CD4-positive, alpha-beta T cell treated with Interferon gamma for 1 hour (primary cell): ENCODE measurements at places on chromosomes 4 and X.
A peak's percentile ranks its signal among the peaks of the same experiment; 100 is the strongest.

GRCh38 chr4:184100297-184100885 lies 117.3 kb downstream of the ENPP6 start:
- no peak for DNase-seq

DNA sequence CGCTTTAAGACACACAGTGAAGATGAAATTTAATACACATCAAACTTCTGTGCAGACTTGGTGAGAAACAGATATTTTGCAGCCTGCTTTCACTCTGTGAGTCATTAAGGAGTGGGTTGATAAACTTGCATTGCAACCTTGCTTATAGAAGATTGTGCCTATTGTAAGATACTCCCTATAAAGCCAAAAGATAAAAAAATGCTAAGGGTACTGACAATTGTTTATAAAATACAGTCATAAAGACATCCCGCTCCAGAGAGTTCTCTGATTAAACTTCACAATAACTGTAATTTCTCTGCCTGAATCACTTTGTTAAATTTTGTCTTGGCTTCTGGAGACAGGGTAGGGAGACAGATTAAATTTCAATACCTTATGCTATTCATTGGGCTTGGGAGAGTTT lies 49.1 kb downstream of the GALNT7 start:
- no peak for DNase-seq

GRCh38 chr4:158766434-158767044 lies 2.3 kb upstream of the FNIP2 start:
- no peak for DNase-seq

DNA sequence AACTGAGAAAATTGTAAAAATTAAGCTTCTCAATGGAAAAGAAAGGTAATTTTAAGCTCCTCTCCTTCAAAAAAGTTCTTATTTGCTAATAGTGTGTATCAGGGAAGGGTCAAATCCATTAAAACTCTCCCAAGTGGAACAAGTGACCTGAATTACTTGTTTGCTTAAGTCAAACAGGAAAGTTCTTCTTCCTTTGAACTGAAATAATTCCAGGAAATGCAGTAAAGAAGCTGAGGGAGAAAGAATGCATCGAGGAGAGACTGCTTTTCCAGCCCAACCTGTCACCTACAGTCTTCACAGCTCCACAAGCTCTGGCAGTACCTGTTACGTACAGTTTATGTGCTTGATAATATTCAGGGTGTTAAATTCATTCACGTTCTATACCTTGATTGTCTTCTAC lies 131.1 kb downstream of the KLHL8 start:
- no peak for DNase-seq

- no peak for DNase-seq
Observed at GRCh38 chr4:8072235-8072968, 86.2 kb downstream of the ABLIM2 start.

DNA sequence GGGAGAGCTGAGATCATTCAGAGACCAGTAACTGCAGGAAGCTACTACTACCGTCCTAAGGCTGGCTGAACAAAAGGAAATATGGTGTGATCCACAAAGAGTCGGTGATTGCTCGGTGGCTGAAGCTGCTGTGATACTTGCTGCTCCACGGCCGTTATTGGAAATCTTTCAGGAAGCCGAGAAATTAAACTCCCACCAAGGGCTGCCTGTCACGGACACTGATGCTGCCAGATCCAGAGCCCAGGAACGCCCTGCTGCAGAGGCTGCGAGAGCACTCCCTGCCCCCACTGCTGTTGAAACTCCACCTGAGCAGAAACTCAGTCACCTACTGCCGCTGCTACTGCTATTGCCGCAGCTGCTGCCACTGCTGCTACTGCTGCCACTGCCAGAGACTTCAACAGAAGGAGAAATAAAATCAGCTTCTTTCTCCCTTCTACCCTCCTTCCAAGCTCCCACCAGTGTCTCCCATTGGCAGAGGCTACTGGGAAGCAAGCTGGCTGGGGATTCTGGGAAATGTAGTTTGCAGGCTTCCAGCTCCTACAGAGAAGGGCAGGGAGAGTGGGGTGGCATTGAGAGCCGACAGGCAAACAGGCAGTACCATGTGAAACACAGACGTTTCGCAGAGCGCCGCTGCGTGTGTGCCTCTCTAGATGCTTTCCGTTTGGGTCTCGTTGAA lies 126.0 kb upstream of the ENPP6 start:
- peak; percentile 49 for DNase-seq

DNA sequence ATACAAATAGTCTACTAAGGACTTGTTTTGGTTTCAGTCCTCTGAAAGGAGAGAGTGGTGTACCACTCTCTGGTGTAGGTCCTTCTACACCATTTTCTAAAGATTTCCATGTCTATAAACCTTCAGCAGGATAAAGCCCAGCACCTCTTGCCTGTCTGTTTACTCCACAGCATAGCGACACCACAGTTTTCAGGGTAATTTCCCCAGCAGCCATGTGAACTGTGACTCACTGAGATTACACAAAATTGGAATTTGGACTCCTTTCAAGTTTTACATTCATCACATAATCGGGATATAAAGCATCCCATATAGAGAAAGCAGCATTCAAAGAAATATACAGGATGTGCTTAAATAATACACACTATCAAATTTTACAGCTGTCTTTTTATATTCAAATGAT lies 229.6 kb downstream of the PRDM5 start:
- no peak for DNase-seq

DNA sequence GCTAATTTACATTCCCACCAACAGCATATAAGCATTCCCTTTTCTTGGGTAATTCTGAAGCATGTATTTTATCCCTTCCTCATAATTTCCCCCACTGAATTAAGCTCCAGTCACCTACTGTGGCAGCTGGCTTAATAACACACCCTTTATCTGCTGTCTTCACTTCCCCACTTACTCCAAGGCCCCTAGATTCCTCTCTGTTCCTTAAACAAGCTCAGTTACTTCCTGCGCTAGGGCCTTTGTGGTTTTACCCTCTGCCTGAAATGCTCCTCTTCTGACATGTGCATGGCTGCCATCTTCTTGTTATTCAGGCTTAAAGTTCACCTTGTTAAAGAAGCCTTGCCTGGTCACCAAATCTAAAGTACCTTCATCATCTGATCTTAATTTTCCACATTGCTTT lies 47.2 kb upstream of the RPS6KA3 start:
- no peak for DNase-seq

GRCh38 chr4:2879026-2879425 lies 35.4 kb downstream of the ADD1 start:
- no peak for DNase-seq

DNA sequence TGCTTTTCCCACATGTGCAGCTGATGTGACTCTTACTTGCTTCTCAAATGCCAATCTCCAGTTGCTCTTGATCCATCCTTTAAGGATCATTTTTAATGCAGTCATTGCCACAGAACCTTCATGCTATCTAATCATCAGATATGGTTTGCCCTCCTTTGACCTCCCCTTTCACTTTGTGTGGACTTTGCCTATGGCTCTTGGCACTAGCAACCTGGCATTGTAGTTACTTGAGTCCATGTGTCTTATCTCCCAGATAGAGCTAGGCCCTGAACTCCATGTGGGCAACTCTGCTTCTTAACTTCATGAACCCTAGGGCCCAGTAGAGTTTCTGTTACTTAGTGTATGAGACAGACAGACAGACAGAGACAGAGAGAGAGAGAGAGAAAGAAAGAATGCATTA lies 41.6 kb downstream of the MTM1 start:
- no peak for DNase-seq

DNA sequence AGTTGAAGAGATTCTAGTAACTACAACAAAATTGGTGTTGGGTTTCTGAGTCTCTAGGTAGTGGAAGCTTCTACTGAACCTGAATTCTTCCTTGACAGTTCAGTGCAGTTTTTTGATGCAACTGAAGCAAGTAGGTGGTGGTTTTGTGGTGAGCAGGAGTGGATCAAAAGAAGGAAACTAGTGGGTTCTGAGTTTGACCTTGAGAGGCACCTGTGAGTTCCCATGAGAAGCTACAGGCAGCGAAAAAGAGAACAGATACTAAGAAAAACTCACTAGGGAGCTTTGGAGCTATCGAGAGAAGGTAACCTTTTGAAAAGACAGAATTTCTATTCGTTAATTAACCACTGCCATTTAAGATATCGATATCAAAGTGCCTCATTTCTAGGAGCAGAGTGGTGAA lies 145.2 kb downstream of the PDHA2 start:
- no peak for DNase-seq

DNA sequence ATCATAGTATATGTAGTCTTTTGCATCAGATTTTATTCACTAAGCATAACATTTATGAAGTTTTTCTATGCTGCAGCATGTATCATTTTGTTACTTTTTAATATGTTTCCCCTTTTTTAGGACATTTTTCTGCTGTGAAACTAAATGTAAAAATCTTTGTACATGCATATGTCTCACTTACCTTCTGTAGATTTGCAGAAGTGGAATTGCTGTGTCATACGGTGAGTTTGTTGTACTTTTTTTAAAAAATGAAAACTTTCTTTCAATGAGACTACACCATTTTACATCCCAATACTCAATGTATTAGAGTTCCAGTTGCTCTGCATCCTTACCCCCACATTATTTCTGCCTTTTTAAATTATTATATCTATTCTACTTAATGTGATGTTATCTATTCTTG lies 868.9 kb downstream of the PDHA2 start:
- DNase-seq = no peak

DNA sequence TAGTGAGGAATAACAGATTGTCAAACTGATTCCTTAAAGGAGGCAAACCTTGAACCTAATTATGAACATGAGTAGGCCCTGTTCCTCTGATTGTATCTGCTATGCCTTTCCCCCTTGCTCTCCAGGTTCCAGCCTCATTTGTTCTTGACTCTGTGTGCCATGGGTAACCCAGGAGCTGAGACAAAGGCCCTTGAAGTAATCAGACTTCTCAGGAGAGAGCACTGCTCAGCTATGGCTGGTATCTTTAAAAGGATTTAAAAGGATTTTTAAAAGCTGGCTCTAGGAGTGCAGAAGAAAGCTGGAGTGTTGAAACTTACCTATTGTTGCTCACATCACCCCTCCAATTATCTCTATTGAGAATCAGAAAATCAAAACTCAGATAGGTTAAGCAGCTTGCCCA lies 1565.5 kb upstream of the AGA start:
- no peak for DNase-seq

DNA sequence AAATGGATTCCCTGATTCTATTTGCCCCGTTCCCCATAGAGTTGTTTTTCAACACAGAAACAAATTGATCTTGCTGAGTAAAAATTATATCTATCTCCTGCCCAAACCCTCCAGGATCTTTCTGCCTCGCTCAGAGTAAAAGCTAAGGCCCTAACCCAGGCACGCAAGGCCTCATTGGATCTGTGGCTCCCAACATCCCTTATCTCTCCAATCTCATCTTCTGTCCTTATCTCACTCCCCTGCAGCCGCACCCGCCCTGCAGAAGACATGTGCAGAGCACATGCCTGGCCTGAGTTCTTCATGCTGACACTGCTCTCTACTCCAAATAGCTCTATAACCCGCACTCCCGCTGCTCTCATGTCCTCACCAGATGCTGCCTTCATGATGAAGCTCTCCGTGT lies 543.8 kb upstream of the ZFP42 start:
- no peak for DNase-seq

- DNase-seq = no peak
Observed at GRCh38 chr4:143023239-143023918, 161.3 kb upstream of the USP38 start.

GRCh38 chrX:9912351-9913145 lies 54.6 kb upstream of the CLDN34 start:
- no peak for DNase-seq

DNA sequence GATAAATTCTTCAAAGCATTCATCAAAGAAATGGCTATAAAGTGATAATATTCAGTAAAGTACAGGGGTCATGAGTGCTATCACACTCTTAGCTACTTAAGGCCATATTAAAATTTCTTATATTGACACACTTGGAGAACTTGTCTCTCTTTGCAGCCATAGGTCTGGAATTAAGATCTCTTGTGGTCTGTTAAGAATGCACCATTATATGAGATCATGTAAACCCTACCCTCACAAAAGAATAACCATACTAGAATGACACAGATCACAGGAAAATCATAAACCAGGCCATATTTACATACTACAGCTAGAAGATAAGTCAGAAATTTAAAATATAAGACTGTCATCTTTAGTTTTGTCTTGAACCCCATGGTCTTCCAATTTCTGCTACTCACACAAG lies 434.3 kb downstream of the PDGFC start:
- no peak for DNase-seq

- DNase-seq = no peak
Observed at GRCh38 chrX:136192839-136193414, 45.6 kb downstream of the FHL1 start.

- DNase-seq = no peak
Observed at GRCh38 chr4:101870874-101871273, 80.3 kb downstream of the BANK1 start.

- DNase-seq = no peak
Observed at GRCh38 chrX:42128020-42128419, 204.7 kb upstream of the CASK start.

- DNase-seq = no peak
Observed at GRCh38 chr4:106096454-106096853, 201.2 kb downstream of the NPNT start.

DNA sequence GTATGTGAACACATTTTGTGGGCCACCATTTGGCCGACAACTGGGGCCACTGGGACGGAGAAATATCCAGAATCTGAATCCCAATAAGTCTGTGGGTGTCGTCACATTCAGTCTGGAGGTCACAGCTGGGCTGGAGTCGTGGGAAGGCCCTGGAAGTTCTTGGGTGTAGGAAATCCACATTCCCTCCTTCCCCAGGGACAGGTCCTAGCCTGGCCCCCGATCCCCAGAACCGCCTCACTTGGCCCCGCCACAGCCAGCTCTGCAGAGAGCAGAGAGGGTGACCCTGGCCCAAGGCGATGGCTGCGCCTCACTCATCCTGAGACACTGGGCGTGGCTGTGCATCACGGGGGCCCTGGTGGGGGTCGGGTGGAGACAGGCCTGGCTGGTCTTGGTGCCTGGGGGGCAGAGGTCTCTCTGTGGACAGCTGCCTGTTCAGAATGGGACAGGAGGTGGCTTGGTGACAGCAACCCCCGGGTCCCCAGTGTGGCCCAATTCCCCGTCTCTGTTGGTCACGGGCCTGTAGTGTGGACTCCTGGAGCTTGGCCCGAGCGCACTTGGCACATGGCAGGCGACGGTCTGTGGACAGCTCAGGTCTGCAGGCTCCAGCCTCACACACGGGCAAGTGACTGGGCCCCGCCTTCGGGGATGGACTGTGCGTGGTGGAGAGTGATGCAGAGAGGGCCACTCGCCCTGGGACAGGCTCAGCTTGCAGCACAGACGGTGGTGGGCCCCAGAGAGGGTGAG lies 16.4 kb downstream of the DOK7 start:
- DNase-seq = no peak

- DNase-seq = no peak
Observed at GRCh38 chr4:156972379-156973015, 898 bp upstream of the PDGFC start.

GRCh38 chr4:47381172-47381571 lies 82.3 kb downstream of the COMMD8 start:
- DNase-seq = no peak

DNA sequence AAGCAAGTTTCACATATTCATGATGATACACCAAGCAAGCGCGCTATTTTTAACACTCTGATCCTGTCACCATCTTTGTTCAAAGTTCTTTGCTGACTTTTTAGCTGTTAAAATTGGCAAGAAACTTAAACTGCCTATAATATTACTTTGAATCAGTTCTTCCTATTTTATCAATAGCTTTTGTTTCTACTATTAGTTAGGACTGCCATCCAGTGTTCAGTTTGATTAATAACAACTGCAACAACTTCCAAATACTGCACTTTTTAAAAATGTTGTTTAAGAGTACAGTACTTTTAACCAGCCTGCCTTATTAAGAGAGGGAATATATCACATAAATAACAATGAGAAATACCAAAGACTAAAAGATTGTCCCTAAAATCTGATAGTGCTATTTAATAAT lies 614.3 kb downstream of the FAM133A start:
- no peak for DNase-seq
